ENCODE measurements at places on chromosomes 4 and X.

- DNase-seq = no peak
Observed at GRCh38 chr4:92529510-92529909, 225.7 kb downstream of the GRID2 start.

- no peak for DNase-seq
Observed at GRCh38 chr4:85884251-85884650, 409.3 kb downstream of the ARHGAP24 start.

DNA sequence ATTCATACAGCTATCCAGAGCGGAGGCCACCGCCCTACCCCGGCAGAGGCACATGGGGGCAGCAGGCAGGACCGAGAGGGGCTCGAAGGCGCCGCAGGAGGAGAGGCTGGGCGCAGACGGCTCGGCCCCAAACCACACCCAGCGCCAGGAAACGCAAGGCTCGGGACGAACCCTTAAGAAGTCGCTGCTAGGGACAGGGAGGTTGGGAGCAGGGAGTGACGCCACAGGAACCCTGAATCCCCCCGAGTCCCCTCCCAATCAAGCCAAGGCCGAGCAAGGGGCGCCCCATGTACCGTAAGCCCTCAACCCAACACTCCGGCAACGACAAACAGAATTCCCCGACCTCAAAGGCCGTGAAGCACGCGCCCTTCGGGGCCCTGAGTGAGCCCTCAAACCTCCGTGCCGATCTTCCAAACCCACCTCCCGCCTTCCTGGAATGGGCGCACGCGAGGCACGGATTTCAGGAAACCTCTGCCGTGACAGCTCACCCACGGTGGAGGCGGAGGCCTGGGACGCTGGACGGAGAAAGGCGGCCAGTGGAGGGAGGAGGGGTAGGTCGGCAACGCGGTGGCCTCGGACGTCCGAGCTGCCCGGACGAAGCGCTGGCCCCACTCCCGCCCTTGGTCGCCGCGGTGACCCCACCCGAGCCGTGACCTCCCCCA is 1.8 kb downstream of the ZFYVE28 start:
- DNase-seq = no peak

- no peak for DNase-seq
Observed at GRCh38 chr4:3375688-3376087, 66.1 kb upstream of the HGFAC start.

GRCh38 chrX:14496674-14497073 is 32.7 kb upstream of the GLRA2 start:
- no peak for DNase-seq

GRCh38 chr4:107317611-107318010 is 281.5 kb upstream of the DKK2 start:
- no peak for DNase-seq

DNA sequence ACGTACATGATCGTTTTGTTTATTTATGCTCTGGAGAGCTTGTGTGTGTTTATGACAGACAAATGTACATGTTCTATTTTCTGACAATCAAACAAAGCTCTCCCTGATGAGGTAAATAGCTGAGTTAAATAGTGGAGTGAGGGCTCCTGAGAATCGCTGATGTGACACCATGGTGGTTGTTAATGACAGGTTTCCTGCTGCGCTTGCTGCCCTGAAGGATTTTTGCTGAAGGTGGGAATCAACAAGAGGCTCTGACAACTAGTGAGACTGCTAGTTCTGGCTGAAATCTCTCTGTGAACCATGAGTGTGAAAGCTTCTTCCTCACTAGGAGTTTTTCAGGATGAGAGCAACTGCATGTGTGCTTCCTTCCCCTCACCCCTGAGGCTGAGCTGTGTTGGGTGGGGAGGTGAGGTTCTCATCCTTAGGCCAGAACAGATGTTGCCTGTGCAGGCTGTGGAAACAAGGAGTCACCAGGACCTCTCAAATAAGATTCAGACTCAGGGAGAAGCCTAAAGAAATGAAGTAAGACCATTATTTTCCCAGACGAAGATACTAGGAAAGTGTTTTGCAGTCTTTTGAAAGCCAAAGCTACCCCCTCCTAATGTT is 173.4 kb upstream of the JADE1 start:
- DNase-seq = no peak

DNA sequence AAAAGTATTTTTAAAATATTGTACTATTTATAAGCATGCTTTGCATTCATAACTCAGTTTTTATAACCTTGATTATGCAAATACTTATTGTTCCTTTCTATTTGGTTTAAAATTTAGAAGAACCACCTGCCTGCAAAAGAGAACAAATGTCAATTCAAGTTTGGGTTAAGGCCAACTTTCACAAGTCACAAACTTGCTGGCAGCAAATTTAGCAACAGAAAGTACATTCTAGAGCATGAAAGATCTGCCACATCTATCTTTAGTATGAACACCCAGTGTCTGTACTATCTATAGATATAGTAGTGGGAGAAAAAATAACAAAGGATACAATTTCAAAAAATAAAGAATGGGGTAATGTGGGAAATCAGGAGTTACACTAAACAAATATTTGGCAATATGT is 1014.2 kb downstream of the C4orf33 start:
- DNase-seq = no peak

GRCh38 chr4:78370631-78371372 is 180.8 kb upstream of the ANXA3 start:
- no peak for DNase-seq

- DNase-seq = no peak
Observed at GRCh38 chrX:114591121-114591520, 7.2 kb downstream of the HTR2C start.

GRCh38 chrX:123801901-123802300 is 58.0 kb upstream of the XIAP start:
- DNase-seq = no peak

GRCh38 chr4:8270912-8271815 is 1.6 kb downstream of the HTRA3 start:
- DNase-seq = no peak

DNA sequence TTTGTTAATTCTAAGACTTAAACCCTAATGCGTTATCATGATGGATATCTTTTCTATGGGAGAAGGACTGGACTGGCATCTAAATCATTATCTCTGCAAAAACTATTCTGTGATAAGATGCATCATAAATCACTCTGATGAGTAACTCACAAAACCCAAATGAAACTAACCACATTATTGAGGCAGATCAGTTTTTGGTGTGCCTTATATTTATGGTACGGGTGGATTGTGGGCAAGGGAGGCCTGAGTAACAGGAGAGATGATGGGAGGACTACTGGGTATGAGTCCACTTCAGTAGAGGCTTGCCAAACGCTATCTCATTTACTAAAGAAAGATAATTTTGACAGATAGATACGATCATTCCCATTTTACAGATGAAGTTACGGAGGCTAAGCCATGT is 66.4 kb upstream of the GUCY1A1 start:
- DNase-seq = no peak

DNA sequence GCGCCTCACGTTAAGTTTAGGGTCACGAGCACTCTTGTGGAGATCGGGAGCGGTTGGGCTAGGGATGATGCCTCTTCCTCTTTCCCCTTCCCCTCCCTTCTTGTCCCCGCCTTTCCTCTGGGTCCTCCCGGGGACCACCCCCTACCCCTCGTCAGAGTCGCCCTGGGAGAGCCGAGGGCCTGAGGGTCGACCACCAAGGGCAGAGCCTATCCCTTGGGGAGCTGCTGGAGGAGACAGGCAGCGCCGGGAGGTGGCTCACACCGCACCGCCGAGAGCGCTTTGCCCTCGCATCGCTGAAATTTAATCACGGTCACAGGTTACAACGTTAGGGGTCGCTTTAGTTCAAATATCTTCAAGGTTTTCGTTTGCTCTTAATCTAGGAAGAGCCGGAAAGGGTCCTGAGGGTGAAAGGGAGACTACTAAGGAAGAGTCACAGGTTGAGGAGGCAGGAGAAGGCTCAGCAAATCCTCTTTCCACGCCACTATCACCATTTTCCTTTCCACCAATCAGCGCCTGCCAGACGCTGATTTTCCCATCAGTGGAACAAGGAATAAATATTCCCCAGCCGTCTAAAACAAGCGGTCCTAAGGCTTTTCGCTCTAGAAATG is 528 bp upstream of the SNCA start:
- no peak for DNase-seq

DNA sequence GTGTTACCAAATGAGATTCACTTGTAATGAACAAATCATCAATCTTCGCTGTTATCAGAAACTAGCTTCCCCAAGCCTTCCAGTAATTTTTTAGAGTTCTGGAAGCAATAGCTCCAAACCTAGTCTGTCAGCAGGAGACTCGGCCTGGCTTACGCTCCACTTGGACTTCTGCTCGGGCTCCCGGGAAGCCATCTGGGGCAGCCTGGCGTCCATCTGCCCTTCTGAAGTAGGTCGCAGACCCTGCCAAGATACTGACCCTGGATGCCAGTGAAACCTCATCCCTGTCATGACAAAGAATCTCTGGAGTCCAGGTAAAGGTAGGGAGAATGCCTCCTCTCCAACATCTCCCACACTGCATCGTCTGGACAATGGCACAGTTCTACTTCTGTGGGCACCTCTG is 493.8 kb upstream of the ZFP42 start:
- DNase-seq = no peak

- no peak for DNase-seq
Observed at GRCh38 chr4:31968842-31969241, 1248.7 kb downstream of the PCDH7 start.

DNA sequence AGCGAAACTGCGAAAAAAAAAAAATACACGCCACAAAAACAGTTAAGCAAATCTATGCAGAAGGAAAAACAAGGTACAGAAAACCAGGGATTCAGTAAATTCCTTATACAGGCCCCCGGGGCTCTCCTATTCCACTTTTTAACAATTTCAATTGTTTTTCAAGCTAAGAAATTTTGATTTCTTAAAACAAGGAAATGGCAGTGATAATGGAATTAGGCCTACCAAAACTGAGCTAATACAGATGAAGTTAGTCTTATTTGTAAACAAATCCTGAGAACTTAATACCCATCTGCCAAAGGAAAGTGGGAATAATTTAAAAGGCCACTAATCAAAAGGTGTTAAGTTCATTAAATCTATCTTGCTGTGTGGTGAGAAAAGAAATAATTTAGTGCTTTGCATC is 269.3 kb downstream of the CHIC1 start:
- DNase-seq = no peak

- no peak for DNase-seq
Observed at GRCh38 chr4:16659079-16659478, 239.4 kb downstream of the LDB2 start.

- no peak for DNase-seq
Observed at GRCh38 chr4:25580633-25581467, 74.8 kb upstream of the SLC34A2 start.

DNA sequence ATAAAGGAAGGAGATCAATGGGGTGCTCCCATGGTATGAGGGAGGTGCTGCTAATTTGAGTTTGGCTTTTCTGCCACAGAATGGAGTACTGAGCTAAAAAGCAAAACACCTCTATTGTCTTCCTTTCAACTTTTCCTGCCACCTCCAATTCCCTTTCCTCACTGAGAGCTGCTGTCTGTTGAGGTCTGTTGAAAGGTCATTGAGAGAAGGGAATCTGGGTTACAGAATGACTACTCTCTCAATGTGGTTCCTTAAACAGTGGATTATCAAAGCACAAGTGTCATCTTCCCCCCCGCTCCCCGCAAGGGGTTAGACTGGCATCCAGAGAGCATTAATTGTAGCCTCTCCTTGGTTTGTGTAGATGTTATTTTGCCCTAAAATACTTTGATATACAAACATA is 10.7 kb downstream of the USP9X start:
- no peak for DNase-seq

DNA sequence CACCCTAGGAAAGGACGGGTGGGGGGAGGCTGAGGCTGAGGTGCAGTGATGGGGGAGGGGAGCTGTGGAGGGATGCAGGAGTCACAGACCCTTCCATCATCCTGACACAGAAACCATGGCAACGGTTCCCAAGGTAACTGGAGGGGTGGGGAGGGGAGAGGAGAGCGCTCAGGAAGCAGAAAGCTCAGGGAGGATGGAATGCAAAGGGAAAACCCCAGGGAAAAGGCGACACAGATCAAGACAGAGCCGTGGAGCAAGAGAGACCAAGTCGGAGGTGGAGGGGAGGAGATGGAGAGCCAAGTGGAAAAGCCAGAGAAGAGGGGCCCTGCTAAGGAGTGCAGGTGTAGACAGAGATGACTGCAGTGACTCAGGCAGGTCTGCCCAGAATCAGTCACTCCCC is 14.5 kb downstream of the L1CAM start:
- no peak for DNase-seq

DNA sequence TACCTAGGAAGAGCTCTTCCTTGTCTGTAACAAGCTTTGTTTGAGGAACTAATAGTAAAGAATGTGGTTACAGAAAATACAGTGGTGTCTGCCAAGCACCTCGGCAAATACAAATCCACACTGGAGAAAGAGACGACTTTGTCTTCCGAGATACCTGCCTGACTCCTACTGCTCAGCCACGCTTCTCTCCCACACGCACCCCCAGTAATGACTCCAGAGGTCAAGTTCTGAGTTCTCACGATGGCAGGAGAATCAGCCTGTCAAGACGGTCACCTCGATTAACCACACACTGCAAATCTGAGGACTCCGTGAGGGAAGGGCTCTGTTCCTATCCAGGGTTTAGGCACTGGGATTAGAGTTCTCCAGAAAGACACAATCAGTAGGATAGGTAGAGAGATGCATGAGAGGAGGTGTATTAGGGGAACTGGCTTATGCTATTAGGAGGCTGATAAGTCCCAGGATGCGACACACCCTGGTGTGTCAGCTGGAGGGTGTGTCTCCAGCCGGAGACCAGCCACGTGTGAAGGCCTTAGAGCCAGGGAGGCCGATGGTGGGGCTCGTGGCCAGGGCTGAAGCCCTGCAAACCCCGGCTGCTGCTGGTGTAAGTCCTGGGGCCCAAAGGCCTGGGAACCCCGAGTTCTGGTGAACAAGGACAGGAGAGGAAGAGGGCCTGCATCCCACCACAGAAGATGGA is 8.4 kb upstream of the TRIML2 start:
- DNase-seq = no peak

DNA sequence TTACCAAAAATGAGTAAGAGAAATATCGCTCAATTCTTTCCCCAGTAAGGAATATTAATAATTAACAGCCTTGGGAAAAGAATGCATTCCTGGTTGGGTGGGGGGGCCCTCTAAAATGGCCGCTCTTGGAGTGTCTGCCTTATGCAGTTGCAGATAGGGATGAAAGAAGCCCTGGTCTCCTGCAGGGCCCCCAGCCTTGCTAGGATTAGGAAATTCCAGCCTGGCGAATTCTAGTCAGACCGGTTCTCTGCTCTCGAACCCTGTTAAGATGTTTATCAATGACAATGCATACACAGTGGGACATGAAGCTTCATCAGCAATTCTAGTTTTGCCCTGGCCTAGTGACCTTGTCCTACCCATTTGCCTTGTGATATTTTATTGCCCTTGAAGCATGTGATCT is 1047.7 kb upstream of the GRID2 start:
- no peak for DNase-seq

DNA sequence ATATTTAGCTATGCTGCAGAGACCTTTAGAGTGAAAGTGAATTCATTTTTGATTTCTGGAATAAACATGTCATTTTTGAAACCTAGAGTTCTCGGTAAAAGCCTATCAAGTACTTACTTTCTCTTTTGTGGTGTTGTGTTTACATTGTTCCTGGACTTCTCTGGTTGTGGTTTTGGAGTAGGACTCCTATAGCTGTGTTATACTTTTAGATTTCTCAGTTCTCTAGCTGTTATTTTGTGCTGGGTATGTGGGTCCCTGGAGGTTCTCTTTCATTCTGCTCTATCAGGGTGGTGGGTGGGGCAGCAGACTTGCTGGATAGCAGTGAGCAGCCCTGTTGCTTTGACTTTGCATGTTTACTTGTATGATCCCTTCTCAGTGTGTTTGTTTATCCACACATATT is 25.6 kb upstream of the MSMO1 start:
- DNase-seq = no peak
